ENCODE measurements at places on chromosomes 7 and 10.

DNA sequence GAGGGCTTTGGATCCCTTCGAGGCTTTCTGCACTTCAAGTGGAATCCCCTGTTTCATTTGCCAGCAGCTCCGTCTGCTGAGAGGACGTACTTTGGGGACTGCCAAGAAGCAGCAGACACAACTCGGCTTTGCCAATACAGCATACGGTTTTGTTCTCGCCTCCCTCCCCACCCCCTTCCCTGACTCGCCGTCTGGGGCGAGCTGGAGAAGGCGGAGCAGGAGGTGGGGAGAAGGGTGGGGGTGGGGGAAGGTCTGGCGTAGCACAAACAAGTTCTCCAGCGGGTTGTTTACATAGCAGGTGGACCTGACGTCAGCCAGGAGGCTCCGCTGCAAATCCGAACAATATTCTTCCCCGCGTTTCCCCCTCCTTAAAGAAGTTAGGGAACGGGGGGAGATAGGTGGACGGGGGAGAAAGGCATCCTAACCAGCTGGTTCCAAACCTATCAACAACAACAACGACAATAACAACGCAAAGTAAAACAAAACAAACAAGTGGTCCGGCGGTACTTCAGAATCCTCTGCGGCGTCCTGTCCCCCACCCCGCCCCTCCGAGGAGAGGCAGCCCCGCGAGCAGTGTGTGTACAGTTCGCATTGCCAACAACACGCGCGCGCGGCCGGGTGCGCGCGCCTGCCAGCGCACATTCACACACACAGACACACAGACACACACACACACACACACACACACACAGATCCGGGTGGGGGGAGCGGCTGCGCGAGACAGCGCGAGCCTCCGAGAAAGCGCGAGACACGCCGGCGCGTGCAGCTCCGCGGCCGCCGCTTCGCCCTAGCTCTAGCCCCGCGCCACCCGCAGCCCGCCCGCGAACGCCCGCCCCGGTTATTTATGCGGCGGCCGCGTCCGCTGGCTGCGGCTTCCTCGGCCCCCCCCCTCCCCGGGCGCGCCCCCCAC lies 167.0 kb upstream of the PPP1R3A start:
- no peak for DNase-seq

DNA sequence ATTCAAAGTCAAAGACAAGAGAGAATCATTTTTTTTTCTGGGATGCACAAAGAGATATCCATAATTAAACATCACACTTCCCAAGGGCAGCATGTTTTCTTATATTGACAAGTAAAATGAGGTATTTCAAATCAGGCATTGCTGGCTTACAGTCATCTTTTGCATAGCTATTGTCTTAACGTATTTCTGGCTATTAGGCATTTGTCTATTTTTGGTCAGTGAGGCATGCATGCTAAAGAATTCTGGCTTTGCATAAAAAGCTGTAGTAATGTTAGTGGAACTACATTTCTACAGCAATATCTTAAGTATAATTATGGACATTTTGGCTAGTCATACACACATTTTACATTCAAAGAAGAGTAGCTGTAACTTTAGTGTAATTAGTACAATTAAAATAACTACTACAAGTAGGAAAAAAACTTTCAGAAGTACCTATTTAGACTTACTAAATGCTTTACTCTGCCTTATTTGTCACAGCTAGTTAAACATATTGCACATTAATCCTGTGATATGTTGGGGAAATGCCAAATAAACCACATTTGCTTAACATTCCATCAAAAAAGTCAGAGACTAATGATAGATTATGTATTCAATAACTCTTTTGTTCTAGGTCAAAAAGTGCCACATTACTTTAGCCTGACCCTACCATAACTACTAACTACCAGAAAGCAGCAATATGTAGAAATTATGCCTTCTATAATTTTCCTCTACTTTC lies 76.4 kb downstream of the RELN start:
- no peak for DNase-seq

DNA sequence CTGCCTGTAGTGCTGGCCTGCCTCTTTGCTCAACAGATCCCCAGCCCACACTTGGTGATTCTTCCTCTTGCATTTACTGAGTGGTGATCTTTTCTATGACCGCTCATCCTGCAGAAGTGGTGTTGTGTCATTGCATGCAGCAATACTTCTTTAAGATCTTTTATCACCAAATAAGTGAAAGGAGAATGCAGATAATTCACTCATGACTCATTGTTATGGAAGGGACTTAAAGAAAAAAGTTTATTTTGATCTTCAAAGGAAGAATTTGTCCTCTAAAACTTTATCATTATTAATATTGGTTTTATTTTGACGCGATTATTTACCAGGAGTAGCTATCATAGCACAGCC lies 489.1 kb upstream of the CELF2 start:
- no peak for DNase-seq

- no peak for DNase-seq
These were observed 225.7 kb downstream of the BAMBI start for GRCh38 chr10:28903063-28903462.

DNA sequence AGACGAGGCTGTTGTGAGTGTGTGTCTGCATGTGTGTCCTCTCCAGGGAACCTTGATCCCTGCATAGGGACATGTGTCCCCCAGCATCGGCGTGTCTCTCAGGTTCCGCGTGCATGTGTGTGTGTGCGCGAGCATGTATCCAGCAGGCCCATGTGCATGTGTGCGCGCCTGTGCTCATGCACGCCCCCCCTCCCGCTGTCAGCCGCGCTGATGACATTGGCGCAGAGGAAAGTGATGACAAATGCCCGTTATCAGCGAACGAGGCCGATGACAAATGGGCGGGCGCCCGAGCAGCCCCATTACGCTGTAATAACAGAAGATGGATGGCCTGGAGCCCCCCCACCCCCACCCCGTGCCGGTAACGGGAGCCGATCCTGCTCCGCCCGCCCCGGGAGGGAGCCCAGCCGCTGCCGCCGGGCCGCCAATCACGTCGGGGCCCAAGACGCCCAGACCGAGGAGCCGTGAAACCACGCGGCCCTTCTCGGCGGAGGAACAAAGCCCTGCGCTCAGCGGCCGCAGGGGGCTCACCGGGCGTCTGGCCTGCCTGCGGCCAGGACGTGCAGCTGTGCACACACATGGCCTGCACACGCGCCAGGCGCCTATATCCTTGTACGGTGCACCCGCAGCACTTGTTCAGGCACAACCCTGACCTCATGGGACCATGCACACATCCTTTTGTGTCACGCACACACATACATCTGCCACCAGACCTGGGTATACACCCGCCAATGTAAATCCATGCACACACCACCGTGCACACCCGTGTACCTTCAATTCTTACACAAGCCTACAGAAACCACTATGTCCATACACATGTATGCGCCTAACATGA lies 21.5 kb downstream of the POLL start:
- no peak for DNase-seq
